A172 (cell line): ENCODE measurements at places on chromosomes 12 and 14. TPM values are rescaled to one million over a fixed set of nuclear protein-coding genes. Genes with fewer than 3 reads are reported as not detected.

KRT83 gene
- 0.05 and 0.41 TPM in 2 replicates for total RNA-seq

BICDL1 gene
- 0.38 and 1.2 TPM in 2 replicates for total RNA-seq

OLR1 gene
- 26.5 and 27.9 TPM in 2 replicates for total RNA-seq

KCTD10 gene
- 19.6 and 53.6 TPM in 2 replicates for total RNA-seq

DNA sequence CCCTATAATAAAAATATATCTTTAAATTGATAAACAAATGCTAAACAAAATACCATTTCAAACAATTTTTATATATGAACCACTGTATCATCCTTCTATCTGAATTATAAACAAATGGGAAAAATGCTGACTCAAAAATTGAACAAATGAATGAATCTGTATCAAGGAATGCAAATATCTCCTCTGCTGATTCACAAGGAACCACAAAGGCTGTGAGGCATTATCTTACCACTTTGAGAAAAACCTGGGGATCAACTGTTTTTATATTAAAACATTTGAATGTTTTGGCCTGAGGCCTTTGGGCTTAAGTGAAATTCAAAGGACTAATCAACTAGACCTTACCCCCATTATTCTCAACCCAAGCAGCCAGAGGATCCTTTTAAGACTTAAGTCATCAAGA is 86.3 kb downstream of the EML5 start:
- no peak for DNase-seq

DNA sequence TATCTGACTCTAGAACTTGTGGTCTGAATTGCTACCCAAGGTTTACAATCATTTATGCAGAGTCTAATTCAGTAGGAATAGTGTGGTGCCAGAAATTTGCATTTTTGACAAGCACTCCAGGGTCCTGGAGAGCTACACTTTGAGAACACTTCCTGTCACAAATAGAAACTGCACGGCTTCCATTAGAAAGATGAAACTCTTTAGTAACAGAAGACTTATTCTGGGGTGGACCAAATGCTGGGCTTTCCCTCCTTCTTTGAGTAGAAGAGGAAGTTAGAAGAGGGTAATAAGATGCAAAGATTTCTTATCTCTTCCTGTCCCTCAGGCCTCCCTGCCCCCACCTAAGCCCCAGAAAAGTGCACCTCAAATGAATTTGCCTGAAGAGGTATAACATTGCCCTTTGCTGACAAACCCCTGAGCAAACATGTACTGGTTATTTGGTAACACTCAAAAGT is 28.4 kb downstream of the DGLUCY start:
- no peak for DNase-seq

- peak; percentile 83 for DNase-seq
Measured at GRCh38 chr12:43338848-43339526, 213.0 kb downstream of the ADAMTS20 start.
